Mammary epithelial cell (primary cell): ENCODE measurements at places on chromosomes 6 and 20.

GRCh38 chr6:35487658-35488516 lies 9.0 kb downstream of the TEAD3 start:
- peak; percentile 52 for DNase-seq

DNA sequence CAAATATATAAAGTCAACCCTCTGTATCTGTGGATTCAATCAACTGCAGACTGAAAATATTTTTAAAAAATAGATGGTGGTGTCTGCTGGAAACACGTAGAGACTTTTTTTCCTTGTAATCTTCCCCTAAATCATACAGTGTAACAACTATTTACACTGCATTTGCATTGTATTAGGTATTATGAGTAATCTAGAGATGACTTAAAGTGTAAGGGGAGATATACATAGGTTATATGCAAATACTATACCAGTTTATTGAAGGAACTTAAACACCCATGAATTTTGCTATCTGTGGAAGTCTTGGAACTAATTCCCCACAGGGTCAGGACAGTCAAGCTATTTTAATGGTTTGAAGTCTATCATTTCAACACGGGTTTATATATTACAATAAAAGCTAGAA lies 10.2 kb downstream of the HDAC2 start:
- no peak for DNase-seq

DNA sequence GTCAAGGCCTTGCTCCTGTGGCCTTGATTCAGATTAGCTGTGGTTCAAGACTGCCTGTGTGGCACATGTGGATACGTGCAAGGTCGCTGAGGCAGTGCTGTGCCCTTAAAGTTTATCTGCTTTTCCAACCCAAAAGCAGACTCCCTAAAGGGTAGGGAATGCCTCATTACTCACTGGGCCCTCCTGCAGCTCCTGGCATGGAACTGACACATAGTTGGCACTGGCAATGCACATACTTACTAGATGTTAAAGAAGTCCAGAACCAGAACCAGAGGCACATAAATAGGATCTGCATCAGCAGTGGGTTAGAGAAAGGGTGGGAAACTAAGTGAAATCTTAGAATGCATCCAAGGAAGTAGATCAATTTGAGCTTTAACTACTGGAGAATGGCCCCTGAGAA lies 90.6 kb upstream of the MLN start:
- no peak for DNase-seq

DNA sequence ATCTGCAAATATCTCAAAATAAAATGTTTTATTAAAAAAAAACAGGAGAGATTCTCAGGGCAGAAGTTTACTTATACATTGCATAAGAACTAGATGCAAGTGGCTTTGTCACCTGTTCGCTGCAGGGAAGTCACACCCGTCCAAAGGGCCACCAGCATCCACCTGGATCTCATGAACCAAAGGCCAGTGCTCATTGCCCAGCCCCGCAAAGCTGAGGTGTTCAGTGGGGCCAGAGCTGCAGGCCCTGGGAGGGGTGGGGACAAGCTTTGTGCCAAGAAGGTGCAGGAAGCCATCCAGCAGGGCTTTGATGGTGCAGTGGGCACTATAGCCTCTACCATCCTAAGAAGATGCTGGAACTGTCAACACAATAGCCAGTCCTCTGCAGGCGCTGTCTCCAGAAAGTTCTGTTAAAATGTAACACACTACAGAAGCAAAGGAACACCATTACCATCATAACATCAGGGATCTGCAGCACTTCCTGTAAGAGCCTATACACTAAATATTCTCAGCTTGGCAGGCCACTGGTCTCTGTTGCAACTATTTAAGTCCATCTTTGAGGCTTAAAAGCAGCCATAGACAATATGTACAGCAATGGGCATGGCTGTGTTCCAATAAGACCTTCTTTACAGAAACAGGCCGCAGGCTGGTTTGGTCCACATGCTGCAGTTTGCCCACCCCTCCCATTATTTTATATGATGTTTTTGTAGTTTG lies 15.7 kb upstream of the CD93 start:
- no peak for DNase-seq

- no peak for DNase-seq
These were observed 38.2 kb downstream of the MRPL14 start for GRCh38 chr6:44088827-44089590.

- peak; percentile 99 for DNase-seq
These were observed at the start of gene CASP8AP2 for GRCh38 chr6:89829472-89830169. Gene CASP8AP2, plus strand, starts transcription at chr6:89829880.

DNA sequence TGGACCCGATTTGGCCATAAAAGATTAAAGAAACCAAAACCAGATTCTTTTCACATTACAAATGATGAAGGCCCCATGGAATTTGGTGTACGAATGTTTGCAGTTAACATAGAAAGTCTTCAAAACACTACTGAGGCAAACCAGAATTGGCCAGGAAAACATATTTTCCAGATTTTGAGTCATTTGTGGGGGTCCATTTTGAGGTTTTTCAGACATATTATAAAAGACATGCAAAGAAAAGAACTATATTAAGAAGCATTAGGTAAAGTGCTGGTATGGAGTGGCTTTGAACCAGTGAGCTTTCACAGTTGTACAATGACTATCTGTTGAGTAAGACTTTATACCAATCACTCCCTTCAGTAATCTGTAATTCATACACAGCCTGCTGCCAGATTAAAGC lies 168.9 kb upstream of the COL21A1 start:
- no peak for DNase-seq

GRCh38 chr6:104459543-104459942 lies 400.2 kb downstream of the HACE1 start:
- DNase-seq: no peak

DNA sequence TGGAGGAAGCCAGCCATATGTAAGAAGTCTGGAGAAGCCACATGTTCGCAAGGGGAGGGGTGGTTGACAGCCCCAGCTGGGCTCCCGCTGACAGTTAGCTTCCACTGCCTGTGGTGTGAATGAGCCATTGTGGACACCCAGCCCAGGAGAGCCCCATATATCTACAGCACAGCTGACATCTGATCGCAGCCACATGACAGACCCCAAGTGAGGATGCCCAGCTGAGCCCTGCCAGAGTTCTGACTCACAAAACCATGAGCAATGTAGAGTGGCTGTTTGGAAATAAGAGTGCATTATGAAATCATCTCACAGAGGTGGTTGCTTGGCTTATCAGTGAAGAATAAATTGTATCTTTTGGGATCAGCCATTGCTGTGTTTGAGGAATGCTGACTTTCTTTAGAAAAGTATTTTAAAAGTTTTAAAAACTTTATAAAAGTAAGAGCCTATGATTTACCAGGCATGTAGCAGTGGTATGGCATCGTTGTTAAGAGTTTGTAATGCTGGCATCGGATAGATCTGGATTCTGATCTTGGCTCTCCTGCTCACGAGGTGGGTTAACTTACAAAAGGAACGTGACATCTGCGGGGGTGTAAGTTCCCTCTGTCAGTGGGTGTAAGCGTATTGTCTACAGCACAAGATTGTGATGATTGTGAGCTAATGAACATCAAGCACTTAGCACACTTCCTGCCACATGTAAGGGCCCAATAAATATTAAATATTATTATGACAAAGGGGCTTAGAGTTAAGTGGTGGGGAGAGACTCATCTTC lies 24.1 kb downstream of the CFAP61 start:
- DNase-seq: peak; percentile 26

DNA sequence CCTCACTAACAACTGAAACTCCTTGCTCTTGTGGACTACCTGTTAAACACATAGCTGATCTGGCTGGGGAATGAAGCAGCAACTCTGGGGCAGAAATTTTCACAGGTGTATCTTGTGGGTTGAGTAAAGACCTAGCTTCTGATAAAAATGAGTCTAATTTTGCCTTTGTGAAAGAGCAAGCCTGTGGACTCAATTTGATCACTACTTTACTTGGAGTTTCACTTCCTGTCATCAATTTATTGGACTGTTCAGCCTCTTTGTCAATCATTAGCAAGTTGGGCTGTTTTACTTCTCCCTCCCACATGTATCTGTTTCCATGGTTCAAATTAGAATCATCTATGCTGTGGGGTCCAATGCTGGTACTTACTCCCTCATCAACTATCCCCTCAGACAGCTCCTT lies 29.6 kb upstream of the CRIP3 start:
- no peak for DNase-seq

GRCh38 chr6:112283621-112284020 lies 29.3 kb upstream of the LAMA4 start:
- DNase-seq: no peak

GRCh38 chr6:7080311-7080710 lies 27.4 kb upstream of the RREB1 start:
- DNase-seq: no peak

DNA sequence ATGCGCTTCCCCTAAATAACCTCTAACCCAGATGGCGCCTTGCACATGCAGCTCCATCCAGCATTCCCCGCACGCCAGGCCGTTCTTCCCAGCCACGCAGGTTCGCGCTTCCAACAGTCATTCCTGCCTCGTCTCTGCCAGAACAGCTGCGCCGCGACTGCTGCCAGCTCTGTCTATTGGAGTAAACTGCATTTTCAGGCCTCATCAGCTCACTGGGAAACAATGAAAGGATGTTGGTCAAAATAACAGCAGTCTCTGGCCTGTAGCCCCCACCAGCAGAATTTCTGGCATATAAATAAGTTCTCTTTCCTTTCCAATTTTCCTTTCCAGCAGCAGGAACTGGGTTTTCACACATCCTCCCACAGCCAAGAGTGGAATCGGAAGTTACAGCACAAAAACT lies 14.6 kb downstream of the NRSN1 start:
- DNase-seq: no peak

- DNase-seq: no peak
These were observed 112.9 kb downstream of the JARID2 start for GRCh38 chr6:15358579-15359327.

- peak; percentile 70 for DNase-seq
These were observed 80.7 kb downstream of the CARMIL1 start for GRCh38 chr6:25359891-25360290.

DNA sequence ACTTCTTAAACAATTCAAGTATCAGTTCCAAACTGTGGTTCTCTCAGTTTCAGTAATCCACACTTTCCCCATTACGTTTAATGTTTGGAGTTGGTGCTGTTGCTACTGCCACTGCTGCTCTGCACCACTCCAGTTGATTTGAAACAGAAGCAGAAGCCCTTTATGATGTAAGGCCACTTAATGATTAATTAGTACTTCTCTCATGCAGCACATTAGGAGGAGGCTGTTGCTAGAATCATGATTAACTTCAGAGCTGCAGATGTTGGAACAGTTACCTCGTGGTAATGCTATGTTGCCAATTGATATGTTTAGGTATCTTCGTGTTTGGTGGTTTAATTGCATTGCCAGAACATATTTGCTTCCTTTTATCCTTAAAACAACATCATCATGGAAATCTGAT lies 986.2 kb upstream of the CITED2 start:
- DNase-seq: no peak

DNA sequence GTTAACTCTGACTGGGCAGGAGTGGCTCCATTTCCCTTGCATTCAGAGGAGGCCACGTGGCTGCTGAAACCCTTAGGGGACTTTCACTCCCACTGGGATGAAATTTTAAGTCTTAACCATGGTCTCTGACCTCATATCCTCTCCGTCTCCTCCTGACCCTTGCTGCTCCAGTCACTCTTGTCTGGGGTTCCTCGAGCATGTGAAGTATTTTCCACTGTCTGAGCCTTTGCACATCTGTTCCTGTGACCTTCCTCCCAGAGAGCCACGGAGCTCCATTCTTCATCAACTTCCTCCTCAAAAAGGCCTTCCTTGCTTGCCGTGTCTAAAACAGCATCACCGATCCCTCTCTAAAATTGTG lies 153.0 kb upstream of the UST start:
- DNase-seq: no peak

DNA sequence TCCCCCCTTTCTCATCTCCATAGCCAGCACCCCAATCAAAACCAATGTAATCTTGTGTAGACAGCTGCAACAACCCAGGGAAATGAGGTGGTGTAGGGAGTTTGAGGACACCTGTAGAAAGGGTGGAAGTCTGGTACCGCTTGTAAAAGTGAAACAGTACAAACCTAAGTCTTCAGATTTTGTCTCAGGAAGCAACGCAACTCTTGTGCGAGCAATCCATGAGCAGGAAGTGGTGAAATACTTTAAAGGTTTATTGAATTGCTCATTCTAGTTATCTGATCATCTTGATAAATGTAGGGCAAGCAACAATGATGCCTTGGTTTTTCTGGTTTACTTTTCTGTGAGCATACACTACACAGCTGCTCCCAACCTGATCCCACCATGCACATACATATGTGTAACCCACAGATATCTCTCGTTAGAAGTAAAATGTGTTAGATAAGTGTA lies 71.1 kb upstream of the THEMIS start:
- DNase-seq: peak; percentile 82

DNA sequence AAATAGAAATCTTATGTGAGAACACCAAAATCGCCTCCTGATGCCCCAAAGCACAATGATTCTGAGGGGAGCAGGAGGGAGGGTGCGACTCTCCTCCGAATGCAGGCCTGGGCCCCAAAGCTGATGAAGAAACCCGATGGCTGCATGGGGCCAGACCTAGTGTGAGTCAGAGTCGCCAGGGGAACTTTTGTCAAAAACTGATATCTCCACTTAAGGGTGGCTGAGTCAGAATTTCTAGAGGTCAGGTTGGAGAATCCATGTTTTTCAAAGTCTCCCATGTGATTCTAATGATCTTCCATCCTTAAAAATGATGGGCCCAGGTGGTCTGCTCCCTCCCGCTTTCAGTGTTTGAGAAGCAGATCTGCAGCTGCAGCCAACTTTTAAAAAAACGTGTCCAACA lies 172.8 kb downstream of the BACH2 start:
- no peak for DNase-seq

- no peak for DNase-seq
These were observed 720 bp downstream of the PCED1A start for GRCh38 chr20:2839732-2840137.
